ENCODE measurements at places on chromosomes 7 and 10.
A peak's percentile ranks its signal among the peaks of the same experiment; 100 is the strongest.

DNA sequence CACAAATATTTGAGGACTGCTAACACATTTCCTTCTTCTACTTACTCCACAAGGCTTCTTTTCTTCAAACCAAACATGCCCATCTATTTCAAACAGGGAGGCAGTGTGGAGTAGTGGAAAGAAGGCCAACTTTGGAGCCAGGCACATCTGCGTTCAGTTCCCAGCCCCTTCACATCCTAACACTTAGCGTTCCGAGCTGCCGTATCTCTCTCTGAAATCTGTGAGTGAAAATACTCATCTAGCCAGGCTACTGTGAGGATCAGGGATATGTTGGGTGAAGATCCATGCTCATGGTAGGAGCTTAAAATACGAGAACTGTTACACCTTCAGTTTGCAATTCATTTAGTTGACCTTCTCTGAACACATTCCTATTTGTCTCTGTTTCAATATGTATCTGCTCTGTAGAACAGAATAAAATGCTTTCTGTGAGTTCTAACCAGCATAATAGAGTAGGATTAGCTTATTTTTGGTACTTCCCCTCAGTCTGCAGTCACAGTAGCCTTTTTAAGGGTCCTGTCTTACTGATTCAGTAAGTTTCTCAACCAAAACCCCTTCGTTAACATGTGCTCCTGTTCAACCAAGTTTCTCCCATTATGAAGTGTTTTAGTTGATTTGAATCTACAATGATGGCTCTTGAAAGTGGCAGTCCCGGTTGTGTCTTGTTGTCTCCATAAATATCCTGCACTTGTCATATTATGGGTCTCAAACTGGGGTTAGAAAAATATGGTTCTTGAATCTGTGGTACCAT lies 3.3 kb upstream of the MEST start:
- no peak for DNase-seq

GRCh38 chr7:116671681-116672595 lies at the start of gene MET:
TSS of gene MET (plus strand) at chr7:116672196. CDS start at chr7:116699085, 26,889 bp downstream.
- peak; percentile 68 for DNase-seq

DNA sequence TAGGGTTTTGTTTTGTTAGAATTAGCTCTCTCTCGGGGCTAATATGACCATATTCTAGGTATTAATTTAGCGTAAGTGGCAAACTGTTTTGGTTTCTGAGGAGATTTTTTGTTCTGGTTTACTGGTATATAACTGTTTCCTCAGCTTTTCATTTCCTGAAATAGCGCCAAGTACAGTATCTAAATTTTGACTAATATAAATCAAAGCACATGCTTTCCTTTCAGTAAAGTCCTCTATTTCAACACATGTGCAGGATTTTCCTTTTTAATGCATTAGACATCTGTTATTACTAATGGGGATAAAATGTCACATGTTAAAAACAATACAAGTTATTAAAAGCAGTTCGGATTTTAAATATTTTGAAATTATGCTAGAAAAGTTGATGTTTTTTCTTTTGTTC lies 11.3 kb downstream of the FERD3L start:
- DNase-seq = no peak

GRCh38 chr10:55141892-55142291 lies 340.9 kb upstream of the PCDH15 start:
- no peak for DNase-seq

DNA sequence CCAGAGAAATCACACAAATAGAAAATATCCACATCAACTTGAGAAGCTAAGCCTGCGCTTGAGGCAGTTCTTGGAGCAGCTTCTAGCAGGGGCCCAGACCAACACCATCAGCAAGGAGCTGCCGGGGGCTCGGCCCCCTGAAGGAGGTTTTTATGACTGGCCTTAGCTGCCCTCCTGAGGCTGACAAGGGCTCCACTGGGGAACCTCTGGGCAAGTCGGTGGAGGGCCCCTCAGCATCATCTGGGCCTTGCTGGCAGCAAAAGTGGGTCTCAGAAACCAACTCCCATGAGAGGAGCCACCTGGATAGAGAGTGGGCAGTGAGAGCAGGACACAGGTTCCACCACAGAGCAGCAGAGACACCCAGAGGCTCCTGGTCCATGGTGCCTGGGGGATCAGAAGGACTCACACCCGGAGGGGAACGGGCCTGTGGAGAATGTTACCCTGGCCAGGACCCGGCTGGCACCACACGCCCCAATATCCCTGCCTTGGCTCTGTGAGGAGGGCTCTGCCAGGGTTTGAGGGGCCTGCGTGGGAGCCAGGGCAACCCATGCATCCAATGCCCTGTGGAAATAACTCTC lies 55.9 kb downstream of the NEUROG3 start:
- no peak for DNase-seq

DNA sequence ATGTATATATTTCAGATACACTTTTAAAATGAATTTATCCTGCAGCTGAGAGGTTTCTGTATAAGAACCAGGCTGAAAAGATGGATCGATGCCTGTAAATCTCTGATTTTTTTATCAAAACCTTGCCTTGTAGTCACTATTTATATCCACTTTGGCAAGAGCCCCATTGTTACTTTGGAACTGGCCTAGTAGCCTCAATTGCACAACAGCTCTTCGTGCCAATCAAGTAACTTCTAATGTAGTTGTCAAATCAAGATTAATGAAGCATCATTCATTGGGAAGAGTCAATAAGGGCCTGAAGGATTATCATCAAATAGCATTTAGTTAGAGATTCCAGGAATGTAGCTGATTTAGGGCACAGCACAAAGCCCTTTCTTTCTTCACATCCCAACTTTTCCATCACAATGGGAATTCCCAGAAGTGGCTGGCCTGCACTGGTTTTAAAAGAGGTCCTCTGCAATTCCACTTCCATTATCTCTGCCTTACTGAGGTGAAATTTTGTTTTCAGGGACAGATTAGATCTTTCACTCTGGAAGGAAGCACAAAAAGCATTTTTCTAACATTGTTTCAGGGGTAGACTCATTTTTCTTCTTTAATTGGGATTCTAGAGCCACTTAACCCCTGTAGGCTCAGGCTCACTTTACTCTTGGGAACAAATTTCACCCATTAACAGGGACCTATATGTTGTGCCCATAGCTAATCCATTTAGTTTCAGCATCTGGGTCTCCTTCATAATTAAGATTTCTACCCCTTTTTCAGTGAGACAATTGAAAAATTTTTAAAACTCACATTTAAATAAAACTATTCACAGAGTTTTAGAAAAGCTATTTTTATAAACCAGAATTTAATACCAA lies 97.8 kb downstream of the CALCR start:
- DNase-seq = no peak

- DNase-seq = no peak
Observed at GRCh38 chr10:51080311-51081006, 6.2 kb downstream of the PRKG1 start.

DNA sequence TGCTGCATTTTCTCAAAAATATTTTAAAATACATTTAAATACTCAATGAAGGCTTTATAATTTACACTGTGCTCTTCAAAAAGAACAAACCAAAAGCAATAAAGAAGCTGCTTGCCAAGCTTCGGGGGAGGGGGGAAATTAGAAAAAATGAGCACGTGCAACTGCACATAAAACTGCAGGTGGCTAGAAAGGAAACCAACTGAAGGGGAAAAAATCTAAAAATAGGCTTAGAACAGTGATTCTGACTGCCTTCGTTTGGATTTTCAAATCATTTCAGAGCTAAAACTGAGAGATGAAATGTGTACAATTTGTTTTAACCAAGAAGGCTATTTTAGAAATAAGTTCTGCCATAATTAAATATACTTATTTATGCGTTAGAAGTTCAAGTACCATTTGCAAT lies 61.4 kb downstream of the ABI1 start:
- DNase-seq = no peak

GRCh38 chr7:19106241-19107080 lies 11.0 kb downstream of the TWIST1 start:
- DNase-seq = no peak

- no peak for DNase-seq
Observed at GRCh38 chr7:128837521-128837921, 7.3 kb downstream of the FLNC start.

GRCh38 chr10:1116051-1116450 lies 59.9 kb downstream of the WDR37 start:
- peak; percentile 41 for DNase-seq

- no peak for DNase-seq
Observed at GRCh38 chr10:34374356-34375045, 440.6 kb downstream of the PARD3 start.

GRCh38 chr7:64871761-64872160 lies 31.3 kb upstream of the ZNF273 start:
- no peak for DNase-seq

DNA sequence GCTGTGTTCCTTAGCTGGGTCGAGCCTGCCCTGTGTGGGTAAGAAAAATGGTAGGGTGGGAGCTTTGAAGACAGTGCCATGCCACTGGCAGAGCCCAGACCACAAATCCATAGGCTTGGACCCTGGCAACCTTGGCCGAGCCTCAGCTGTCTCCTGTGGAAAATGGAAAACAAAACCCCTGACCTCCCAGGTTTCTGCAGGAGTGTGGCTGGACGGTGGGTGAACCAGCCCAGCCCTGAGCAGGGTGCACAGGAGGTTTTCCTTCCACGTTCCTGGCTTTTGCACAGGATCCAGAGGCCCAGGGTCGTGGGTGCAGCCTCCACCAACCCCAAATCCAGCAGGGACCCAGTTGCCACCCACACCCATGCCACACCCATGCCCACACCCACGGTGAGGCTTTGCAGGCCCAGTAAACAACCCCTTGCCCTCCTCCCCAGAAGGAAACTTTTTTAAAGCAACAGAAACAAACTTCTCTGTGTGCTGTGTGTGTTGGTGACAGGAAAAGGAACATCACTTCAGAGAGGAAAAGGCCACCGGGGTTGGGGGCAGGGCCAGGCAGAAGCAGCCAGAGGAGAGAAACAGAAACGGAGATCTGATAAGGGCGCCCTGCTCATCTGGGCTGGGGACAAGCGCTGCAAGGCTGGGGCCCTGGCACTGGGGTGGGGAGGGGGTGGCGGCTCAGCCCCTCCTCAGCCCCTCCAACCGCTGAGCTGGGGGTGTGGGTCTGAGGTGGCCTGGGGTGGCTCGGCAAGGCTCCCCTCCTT lies 20.7 kb upstream of the ZMIZ1 start:
- DNase-seq = no peak

DNA sequence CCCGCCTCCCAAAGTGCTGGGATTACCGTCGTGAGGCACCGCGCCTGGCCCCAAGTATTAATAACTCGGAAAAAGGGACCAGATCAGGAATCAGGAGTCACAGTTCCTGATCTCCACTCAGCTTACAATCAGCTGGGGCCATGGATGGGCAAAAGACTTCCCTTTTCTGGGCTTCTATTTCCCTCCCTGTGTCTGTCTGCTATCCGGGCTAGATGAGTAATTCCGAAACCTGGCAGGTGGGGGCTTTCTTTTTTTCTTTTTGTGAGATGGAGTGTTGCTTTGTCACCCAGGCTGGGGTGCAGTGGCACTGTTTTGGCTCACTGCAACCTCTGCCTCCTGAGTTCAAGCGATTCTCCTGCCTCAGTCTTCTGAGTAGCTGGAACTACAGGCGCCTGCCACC lies 11.6 kb downstream of the RPS24 start:
- DNase-seq = no peak

GRCh38 chr7:46960970-46961369 lies 620.9 kb downstream of the TNS3 start:
- no peak for DNase-seq

GRCh38 chr7:17680943-17681351 lies 259.3 kb downstream of the SNX13 start:
- DNase-seq = no peak

- DNase-seq = no peak
Observed at GRCh38 chr10:88830643-88831268, 20.9 kb downstream of the ANKRD22 start.

DNA sequence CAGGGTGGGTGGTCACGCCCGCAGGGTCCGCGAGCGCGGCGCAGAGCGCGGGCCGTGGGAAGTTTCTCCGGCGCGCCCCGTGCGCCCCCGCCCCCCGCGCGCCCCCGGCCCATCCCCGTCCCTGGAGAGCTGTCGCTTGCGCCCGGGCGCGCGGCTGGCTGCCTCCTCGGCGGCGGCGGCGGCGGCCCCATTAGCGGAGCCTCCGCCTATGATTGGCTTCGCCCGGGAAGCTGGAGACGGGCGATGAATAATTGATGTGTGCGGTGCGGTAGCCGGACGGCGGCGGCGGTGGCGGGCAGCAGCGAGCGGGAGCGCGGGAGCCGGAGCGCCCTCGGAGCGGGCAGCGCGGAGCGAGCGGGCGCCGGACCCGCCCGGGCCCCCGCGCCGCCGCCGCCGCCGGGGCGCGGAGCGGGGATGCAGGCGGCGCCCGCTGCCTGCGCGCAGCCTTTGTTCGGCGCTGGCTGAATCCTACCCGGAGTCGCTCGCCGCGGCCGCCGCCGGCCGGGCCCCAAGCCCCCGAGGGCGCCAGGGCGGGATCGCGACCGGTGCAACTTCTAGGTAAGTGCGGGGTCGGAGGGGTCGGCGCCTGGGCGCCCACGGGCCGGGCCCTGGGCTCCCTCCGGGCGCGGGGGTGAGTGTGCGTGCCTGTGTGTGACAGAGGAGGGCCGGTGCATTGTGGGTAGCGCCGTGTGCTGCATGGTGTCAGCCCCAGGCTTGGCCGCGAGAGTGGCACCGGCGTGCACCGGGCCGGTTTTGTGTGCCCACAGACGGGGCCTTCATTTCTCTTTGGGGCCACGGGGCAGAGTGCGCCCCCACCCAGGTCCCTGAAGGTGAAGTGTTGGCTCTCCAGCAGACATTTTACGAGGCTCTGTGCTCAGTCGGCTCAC lies 103.8 kb upstream of the PPIF start:
- peak; percentile 89 for DNase-seq

- DNase-seq = no peak
Observed at GRCh38 chr7:150875791-150876190, 23.5 kb downstream of the AOC1 start.

GRCh38 chr7:1461646-1462375 lies 2.5 kb upstream of the MICALL2 start:
- no peak for DNase-seq

DNA sequence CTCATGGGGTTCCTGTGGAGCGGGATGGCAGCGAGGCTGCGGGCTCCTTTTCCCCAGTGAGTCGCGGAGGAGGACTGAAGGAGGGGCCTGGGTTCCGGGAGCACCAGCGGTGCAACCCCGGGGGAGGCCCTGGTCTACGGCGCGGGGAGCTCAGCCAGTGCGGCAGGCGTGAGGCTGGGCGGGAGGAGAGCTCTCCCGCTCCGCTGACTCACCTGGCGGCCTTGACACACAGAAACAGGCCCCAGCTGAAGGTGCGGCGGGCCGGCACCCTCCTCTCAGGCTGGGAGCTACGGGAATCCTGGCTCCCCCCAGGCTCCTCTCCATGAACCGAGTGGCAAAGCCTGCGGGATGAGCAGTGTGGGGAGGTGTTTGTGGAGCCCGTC lies 6.8 kb upstream of the NOM1 start:
- no peak for DNase-seq

DNA sequence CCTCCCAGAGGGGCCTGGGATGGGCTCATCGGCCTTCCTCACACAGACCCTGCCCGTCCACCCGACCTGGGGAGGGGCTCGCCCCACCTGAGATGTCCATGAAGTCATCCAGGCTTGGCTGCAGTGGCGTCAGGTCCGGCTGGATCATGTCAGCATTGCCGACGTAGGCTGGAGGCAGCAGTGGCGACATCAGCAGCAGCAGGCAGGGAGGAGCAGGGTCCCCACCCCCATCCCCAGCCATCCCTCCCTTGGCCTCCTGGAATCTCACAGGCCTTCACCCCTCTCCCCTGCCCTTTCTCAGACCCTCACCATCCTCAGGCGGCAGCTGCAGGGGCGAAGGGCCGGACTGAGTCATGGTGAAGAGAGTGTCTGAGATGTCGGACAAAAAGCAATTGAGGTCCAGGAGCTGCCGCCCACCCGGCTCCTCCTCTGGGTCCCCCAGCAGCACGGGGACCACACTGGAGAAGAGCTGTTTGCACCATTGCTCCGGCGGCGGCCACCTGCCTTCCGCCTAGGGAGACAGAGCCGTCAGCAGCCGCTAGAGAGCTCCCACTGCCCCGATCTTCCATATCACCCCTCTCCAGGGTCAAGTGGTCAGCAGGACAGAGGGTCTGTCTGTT lies 18.6 kb downstream of the MLXIPL start:
- DNase-seq = no peak
